ENCODE measurements at places on chromosomes 12 and 14.

- DNase-seq = no peak
Observed at GRCh38 chr12:47808050-47808449, 11.7 kb downstream of the HDAC7 start.

DNA sequence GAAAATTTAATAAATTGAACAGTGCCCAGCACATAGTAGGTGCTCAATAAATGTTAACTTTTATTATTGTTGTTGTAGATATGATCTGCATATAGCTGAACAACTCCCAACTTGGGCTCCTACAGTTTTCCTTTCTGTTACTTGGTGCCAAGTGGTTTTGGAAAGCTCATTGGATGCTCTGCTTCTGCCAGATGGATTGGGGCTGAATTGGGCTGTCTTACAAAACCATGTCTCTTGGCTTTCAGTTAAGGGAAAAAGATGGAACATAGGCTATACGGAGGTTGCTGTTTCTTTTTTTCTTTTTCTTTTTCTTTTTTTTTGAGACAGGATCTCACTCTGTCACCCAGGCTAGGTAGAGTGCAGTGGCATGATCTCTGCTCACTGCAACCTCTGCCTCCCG lies 140.7 kb upstream of the PWP1 start:
- no peak for DNase-seq

DNA sequence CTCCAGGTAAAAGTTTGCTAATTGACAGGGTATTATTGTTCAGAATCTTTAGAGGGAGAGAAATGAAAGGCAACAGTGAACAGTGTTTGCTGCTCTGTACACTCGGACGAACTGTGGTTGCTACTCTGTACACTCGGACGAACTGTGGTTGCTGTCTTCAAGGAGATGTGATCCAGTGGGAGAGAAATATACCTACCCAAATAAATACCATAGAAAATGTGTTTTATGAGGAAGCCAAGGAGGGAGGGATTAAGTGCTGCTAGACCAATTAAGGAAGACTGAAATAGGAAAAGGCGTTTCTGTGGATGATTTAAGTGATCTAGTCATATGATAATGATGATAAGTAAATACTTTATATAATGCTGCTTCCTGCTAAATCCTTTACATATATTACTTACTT lies 2.7 kb downstream of the STK38L start:
- DNase-seq = no peak

DNA sequence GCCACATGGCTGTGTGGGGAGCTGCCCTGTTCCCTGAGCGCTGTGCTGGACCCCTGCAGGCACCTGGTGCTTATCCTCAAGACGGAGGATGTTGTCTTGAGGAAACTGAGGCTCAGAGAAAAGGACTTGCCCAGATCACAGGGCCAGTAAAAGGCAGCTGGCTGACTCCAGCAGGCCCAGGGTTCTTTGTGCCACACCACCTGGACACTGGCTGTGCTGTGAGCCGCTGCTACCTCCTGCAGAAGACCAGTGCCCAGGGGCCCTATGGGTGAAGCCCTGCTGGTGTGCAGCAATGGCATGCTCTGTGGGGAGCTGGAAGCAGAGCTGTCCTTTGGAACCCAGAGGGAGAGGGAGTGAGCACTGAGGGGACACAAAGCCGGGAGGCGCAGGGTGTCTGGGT lies 75.9 kb downstream of the DDX51 start:
- no peak for DNase-seq

DNA sequence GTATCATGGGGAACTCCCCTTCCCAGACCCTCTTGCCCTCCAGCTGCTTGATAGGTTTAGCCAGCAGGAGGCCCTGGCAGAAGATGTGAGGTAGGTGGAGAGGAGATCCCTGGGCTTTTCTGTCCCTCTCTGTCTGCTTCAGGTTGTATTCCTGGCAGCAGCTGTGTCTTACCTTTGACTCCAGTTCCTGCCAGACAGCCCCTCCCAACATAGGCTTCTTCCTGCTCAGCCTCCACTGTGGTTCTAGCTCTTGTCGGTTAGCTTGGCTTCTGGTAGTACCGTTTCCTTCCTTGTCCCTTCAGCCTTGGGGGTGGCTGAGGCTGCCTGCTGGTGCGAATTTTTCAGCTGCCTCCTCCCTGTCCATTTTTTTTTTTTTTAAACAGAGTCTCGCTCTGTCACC lies 215.7 kb upstream of the CRY1 start:
- no peak for DNase-seq

- DNase-seq = no peak
Observed at GRCh38 chr12:57031138-57031725, 14.9 kb upstream of the TAC3 start.

DNA sequence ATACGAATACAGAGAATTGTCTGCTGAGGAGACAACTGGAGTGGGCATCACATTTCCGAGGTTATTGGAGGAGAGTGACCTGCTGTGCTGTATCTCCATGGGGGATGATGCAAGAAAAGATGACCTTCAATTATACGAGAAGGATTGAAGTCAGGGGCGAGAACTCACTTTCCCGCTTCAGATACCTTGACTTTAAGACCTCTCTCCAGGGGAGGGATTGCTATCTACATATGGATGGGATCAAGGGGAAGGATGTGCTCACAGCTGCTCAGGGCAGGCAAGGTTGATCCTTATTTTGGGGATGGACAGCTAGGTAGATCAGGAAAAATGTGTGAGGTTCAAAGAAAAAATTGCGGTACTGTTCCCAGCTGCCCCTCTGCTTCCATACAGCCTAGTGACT lies 24.4 kb downstream of the NEUROD4 start:
- peak; percentile 45 for DNase-seq

- no peak for DNase-seq
Observed at GRCh38 chr12:99695050-99695449, 47.5 kb downstream of the GARIN6 start.

- no peak for DNase-seq
Observed at GRCh38 chr14:57378661-57379060, 11.7 kb upstream of the NAA30 start.

DNA sequence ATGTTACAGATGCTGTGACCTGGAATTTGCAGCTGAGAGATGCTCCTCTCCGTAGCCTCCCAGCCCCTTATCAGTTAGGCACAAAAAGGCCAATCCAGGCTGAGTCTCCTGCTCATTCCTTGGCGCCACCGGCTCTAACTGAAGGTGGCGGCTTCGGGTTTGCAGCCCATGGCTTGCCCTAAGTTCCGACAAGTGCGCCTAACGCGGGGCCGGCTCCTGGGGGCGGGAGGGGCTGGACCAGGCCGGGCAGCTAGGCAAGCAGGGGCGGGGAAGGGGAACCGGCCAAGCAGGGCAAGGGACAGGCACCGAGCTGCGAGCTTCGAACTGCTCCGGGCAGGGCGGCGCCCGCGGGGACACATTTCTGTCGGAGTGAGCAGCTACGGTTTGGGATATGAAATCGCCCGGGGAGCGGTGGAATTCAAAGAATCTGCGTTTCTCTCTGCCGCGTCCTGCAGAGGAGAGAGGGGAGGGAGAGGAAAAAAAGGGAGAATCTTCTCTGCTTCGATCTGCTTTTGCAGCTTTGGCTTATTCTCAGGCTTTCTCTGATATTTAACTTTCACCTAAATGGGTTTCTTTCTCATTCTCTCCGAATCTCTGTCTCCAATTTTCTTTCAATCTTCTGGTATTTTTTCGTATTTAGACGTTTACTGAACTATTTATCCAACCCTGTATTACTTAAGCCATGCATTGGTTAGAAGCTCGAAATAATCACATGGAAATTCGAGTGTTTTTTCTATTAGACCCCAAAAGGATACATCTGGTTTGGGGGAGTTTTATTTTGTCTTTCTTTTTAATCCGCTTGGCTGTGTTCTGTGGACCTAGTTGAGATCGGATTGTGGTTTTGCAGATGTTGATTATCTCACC lies 1.6 kb upstream of the HOXC12 start:
- DNase-seq = peak; percentile 61

DNA sequence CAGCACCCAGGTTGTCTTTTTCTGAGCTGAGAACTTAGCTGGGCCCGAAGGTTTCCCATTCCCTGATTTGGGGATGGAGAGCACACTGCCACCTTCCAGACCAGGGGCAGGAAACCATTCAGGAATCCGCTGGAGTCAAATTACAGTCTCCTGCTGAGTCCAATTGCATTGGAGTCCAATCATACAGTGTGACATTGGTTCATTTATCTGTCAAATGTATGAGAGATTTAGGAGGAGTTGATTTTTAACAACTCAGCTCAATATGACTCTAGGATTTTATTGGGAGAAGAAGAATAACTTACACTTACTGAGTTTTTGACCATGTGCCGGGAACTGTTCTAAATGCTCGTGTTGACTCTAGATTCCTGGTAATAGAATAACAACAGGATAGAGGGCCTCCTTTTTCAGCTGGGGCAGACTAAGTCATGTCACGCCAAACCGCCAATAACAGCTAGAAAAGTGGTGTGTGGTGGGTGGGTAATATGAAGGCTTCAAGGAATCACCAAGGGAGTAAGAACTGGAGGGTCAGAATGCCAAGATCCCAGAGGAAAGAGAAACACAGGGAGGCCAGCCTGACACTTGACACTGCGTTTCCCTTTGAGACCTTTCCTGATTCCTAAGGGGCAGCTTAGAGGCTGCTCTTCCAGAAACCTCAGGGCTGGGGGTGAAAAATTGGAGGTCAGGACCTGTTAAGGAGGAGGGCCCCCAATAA lies 11.5 kb downstream of the SYNDIG1L start:
- peak; percentile 68 for DNase-seq

- no peak for DNase-seq
Observed at GRCh38 chr14:33352821-33353220, 414.1 kb downstream of the NPAS3 start.

GRCh38 chr14:81529391-81529790 lies 4.3 kb downstream of the SEL1L start:
- no peak for DNase-seq

- DNase-seq = no peak
Observed at GRCh38 chr12:10409392-10409791, at the start of gene KLRC4. TSS of gene KLRC4 (minus strand) at chr12:10409757. CDS start at chr12:10409575, 182 bp downstream.

GRCh38 chr12:96501908-96502307 lies 12.5 kb downstream of the CFAP54 start:
- DNase-seq = no peak

- no peak for DNase-seq
Observed at GRCh38 chr14:59206892-59207291, 18.4 kb downstream of the DAAM1 start.

DNA sequence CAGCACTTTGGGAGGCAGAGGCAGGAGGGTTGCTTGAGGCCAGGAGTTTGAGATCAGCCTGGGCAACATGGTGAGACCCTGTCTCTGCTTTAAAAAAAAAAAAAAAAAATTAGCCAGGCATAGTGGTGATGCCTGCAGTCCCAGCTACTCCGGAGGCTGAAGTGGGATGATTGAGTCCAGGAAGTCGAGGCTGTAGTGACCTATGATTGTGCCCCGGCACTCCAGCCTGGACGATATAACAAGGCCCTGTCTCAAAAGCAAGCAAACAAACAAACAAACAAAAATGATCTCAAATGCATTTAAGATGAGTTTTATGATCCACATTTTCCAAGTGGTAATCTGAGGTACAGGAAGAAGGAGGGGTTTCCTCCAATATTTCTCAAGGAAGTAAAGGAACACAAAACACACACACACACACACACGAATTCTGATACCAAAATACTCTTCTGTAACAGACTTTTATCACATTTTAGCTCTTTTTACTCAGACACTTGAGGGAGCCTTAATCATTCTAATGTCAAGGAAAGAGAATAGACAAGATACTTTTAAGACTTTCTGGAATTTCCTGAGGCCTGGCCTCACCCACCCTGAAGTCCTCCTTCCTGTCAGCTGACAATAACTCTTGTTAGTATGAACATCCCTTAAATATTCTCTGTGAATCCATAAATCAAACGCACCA lies 44.4 kb upstream of the CERS5 start:
- DNase-seq = no peak

DNA sequence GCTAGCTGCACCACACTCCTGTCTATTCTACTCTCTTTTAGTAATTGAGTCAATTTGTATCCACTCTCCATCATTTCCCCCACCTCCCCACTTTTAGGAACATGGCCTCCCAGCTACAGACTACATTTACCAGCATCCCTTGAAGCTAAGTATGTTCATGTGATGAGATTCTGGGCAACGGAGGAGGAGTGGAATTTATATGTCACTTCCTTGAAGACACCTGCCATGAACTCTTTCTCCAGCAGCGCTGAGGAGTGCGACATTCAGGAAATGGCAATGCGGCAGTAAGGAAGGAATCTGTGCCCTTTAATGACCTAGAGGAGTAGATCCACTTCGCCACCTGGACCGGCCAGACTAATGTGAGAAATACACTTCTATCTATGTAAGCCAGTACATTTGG lies 243.7 kb upstream of the DIO2 start:
- DNase-seq = no peak

DNA sequence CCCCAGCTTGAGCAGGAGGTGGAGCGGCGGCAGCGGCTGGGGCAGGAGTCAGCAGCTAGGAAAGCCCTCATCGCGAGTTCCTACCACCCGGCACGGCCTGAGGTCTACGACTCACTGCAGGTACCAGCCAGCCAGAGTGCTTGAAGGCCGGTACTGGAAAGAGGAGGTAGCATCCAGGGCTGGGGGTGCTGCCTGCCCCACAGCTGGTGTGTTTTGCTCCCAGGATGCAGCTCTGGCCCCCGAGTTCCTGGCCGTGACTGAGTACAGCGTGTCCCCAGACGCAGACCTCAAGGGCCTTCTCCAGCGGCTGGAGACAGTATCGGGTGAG lies 1.6 kb downstream of the OGFOD2 start:
- DNase-seq = no peak

- no peak for DNase-seq
Observed at GRCh38 chr12:111775205-111776193, 8.8 kb downstream of the ALDH2 start.

DNA sequence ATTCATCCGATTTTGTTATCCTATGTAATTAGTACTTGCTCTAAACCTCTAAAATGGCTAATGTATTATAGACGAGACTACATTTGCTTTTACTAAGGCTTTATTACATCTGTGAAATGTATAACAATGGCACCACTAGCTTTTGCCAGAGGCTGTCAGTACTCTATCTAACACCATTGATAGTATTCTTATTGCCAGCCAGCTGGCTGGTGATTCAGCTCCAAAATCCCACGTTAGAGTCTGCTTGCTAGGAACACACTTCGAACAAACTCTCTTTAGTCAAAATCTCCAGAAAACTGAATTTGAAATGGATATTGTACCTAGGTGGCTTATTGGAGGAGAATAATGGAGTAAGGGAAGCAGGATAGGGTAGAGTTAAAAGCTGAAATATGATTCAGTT lies 839.2 kb downstream of the SLC6A15 start:
- DNase-seq = no peak

DNA sequence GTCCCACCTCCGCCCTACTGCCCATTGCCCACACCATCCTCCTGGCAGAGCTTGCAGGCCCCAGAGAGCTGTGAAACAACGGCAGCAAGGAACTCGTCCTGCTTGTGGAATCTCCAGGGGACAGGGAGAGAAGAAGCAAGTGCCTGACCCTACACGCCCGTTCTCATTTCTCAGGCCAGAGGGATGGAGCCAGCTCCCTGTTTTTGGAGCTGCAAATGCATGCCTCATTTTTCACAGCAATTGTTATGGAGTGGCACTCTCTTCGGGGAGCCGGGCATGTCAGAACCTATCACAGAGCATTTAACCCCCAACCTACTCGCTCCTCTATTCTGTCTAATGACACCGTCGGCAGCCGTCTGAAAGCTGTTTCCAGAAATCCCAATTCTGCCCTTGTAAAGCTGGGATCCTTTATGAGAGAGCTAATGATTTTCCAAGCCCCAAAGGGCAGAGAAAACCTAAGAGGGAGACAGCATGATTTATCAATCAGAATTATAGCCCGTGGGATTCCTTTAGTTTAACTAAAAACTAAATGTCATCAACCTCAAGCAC lies 222.3 kb upstream of the NOS1 start:
- DNase-seq = no peak

- DNase-seq = no peak
Observed at GRCh38 chr14:105068818-105069217, 3.6 kb upstream of the GPR132 start.

All from iPS-NIHi11 (cell line).